Neuronal stem cell (in vitro differentiated cells): ENCODE measurements at places on chromosomes 5 and 9.
A peak's percentile ranks its signal among the peaks of the same experiment; 100 is the strongest.

GRCh38 chr9:118170032-118170955 lies 466.1 kb downstream of the TLR4 start:
- no peaks in the 10 kb centered on the region for H3K36me3 ChIP-seq
- DNase-seq, result peak; percentile 51

GRCh38 chr9:95880021-95880690 lies 4.7 kb downstream of the ERCC6L2 start:
- no peak for DNase-seq
- H3K27me3 ChIP-seq, result no peaks in the 10 kb centered on the region
- H3K4me3 ChIP-seq, result no peak overlapping the region
- H3K27ac ChIP-seq, result no peak overlapping the region

DNA sequence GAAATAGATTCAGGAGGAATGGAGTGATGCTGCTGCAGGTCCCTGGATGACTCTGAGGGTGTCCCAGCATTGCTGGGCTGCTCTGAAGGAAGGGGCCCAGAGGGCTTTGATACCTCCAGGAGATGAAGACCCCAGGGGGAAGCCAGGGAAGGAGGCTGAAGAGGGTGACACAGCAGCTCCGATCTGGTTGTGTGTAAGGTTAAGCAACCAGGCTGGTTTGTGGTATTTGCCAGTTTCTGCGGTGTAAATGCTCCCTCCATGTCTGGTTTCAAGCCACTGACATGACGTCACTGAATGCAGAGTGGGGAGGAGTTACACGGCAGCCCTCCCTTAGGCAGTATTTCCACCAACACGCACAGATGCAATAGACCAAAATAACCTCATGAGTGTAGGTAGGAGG lies 40.0 kb upstream of the ORM1 start:
- no peak for DNase-seq
- H3K27me3 ChIP-seq, result no peaks in the 10 kb centered on the region
- peaks cover 11% of the 10 kb centered on the region for H3K4me1 ChIP-seq
- no peak overlapping the region for H3K27ac ChIP-seq

DNA sequence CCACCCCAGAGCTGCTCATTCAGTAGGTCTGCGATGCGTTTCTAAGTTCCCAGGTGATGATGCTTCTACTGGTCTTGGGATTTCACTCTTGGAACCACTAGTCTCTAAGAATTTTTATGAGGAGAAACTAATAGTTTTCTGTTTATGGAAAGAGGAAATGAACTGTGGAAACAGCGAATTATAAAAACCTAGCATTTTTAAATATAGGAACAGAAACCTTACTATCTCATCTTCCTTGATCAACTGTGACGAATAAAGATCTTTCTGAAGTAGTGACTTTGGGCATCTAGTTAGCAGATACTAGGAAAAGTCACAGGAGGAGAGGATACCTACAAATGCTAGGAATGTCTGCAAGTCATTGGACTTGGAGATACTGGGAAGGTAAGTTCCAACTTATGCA lies 376.8 kb upstream of the RFX3 start:
- no peak overlapping the region for H3K4me3 ChIP-seq
- H3K36me3 ChIP-seq, result no peaks in the 10 kb centered on the region
- H3K27me3 ChIP-seq, result no peaks in the 10 kb centered on the region

DNA sequence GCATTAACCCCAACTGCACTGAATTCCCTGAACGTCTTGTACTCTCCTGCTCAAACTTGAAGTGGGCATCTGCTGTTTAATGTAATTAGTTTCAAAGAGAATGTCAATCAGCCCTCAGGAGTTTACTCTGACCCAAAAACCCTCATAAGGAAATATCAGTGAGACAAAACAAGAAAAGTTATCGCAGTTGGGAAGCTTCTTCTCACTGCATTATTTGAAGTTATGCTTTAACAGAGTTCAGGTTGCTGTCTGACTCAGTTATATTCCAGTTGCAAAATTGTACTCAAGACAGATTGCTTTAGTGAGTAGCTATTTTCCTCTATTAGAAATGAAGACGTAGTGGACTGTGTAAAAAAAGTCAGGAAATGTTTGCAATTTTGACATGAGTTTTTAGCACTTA lies 52.1 kb downstream of the PPIC start:
- no peak for DNase-seq
- H3K27ac ChIP-seq, result no peak overlapping the region
- H3K4me3 ChIP-seq, result no peak overlapping the region
- H3K27me3 ChIP-seq, result no peaks in the 10 kb centered on the region
- H3K36me3 ChIP-seq, result no peaks in the 10 kb centered on the region
- H3K4me1 ChIP-seq, result no peaks in the 10 kb centered on the region

- H3K4me3 ChIP-seq, result no peak overlapping the region
- no peak for DNase-seq
- no peaks in the 10 kb centered on the region for H3K4me1 ChIP-seq
- H3K36me3 ChIP-seq, result peaks cover 19% of the 10 kb centered on the region
- H3K27ac ChIP-seq, result no peak overlapping the region
These were observed 229.7 kb downstream of the ROR2 start for GRCh38 chr9:91720313-91720712.

DNA sequence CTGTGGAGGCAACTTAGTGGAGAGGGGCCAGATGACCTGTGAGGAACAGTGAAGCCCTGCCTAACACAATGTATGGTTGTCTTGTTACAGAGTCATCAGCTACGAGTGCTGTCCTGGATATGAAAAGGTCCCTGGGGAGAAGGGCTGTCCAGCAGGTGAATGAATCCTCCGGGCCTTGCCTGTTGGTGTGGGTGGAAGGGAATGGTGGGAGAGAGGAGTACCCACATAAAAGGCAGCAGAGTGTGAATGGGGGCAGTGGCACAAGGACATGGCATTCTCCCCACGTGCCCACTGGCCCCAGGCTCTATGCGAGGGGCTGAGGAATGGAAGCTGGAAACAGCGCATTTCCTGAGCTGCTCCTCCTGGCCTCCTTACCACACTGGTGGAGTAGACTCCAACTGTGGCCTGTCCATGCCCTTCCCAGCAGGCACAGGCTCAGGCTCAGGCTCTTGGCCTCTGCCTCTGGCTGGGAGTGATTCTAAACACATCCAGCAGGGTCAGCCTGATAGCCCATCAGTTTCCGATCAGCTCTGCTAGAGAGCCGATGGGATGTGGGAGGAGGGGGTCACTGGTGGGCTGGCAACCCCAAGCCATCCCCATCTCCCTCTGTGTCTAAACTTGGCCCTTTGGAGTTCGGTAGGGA lies 15.3 kb downstream of the TGFBI start:
- no peak for DNase-seq
- H3K4me1 ChIP-seq, result peaks cover 2% of the 10 kb centered on the region
- H3K27me3 ChIP-seq, result no peaks in the 10 kb centered on the region

GRCh38 chr9:76525196-76525595 lies 66.2 kb downstream of the GCNT1 start:
- no peaks in the 10 kb centered on the region for H3K36me3 ChIP-seq
- no peak for DNase-seq
- no peaks in the 10 kb centered on the region for H3K27me3 ChIP-seq

GRCh38 chr5:105806596-105806995 lies 1864.1 kb downstream of the EFNA5 start:
- no peak overlapping the region for H3K4me3 ChIP-seq
- no peak for DNase-seq
- H3K27ac ChIP-seq, result no peak overlapping the region

GRCh38 chr9:96587338-96588315 lies 32.0 kb downstream of the CDC14B start:
- H3K27me3 ChIP-seq, result no peaks in the 10 kb centered on the region
- DNase-seq, result no peak
- H3K4me3 ChIP-seq, result no peak overlapping the region
- H3K27ac ChIP-seq, result no peak overlapping the region

DNA sequence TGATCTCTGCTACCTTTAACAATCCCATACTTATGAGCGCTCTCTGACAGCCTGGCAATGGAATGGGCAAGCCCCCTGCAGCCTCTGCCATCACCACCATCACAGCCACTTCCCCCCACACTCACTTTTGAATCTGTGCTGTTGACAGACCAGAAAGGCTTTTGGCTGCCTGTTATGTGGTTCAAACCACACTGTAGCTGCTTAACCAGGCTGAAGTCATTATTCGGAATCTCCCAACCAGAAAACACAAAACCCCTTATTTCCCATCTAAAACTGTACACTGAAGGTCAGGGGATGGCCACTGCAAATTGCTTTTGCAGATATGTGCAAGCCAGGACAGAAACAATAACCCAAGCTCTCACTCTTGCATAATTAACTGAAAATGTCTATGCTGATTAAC lies 35.8 kb downstream of the PTCH1 start:
- H3K4me3 ChIP-seq, result no peak overlapping the region
- no peaks in the 10 kb centered on the region for H3K27me3 ChIP-seq
- H3K36me3 ChIP-seq, result peaks cover 98% of the 10 kb centered on the region
- H3K4me1 ChIP-seq, result peaks cover 26% of the 10 kb centered on the region

GRCh38 chr9:96514800-96515158 lies 64.8 kb downstream of the HABP4 start:
- no peaks in the 10 kb centered on the region for H3K27me3 ChIP-seq
- H3K36me3 ChIP-seq, result peaks cover 59% of the 10 kb centered on the region
- H3K4me3 ChIP-seq, result no peak overlapping the region
- no peak overlapping the region for H3K27ac ChIP-seq

- no peaks in the 10 kb centered on the region for H3K27me3 ChIP-seq
- H3K36me3 ChIP-seq, result no peaks in the 10 kb centered on the region
- no peak overlapping the region for H3K27ac ChIP-seq
- no peak for DNase-seq
- H3K4me1 ChIP-seq, result peaks cover 1% of the 10 kb centered on the region
These were observed 94.0 kb downstream of the PPARGC1B start for GRCh38 chr5:149824120-149824519.
